ENCODE measurements at places on chromosomes 11 and 22.

DNA sequence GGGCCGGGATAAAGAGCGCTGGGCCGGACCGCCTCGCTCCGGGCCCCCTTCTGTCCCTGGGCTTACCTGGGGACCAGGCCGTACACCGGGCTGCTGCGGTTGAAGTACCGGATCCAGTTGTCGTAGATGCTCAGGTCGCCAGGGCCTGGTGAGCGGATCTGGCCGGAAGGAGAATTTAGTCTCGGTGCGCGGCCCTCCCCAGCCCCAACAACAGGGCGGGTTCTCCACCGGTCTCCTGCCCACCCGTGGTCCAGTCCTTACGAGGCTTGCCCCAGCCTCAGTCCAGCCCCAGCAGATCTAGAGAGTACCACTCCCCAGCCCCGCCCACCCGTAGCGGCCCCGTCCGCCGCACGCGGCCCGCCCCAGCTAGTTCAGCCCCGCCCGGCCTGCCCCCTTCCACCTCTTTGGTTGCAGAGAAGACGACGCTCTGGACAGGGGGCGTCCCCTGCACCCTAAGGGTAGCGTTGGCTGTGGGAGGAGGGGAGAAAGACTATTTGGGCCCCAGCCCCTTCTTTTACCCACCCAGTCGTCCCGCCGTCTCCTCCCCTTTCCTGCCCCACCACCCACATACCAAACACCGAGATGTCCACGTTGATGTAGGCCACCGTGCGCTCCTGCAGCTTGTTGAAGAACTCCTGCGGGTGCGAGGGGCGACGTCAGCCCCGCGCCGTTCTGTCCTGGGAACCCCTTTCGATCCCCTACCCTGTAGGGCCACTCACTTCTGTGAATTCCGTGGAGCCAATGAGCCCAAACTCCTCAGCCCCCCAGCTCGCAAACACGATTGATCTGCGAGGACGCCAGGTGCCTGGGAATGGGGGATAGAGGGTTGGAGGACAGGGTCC lies 6.8 kb downstream of the SAC3D1 start:
- peak; percentile 15 for DNase-seq

- no peak for DNase-seq
Measured at GRCh38 chr11:65560555-65561418, 2.6 kb upstream of the LTBP3 start.

GRCh38 chr11:60194511-60194910 lies 11.6 kb upstream of the MS4A6A start:
- DNase-seq, result no peak

DNA sequence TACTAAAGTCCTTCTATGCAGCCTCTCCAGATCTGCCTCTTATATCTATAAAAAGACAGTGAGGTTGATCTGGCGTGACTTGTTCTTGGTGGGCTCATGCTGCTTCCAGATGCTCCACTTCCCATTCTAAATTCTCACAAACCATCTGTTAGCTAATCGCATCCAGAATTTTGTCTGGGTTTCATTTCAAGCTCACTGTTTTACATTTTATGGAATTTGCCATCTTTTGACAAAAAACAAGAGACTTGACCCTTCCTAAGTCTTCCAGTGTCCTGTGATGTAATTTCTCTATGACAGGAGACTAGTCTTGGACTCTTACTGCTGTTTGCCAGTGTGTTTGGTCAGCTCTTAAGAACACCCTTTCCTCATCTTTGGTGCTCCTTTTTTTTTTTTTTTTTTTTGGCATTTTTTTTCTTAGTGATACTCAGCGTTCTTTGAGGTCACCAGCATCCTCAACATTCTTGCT lies 23.0 kb downstream of the CRKL start:
- no peak for DNase-seq

GRCh38 chr11:30348035-30348434 lies 25.1 kb downstream of the ARL14EP start:
- no peak for DNase-seq

DNA sequence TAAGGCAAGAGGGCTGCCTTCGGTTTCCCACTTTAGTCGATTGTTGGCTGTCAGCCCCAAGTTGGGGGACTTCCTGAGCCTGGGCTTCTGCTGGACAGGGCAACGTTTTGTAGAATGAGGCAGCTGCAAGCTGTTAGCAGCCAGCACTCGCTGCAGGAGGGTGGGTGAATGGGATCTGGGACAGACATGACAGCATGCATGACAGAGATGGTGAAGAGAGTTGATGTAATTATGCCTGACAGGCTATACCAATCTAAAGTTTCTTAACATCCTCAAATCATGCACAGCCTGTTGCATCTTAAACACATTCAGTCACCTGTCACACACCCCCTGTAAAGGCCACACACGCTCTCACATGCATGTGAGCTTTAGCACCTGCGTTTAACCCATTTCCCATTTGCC lies 49.2 kb downstream of the CWC15 start:
- no peak for DNase-seq
